HEK293T (cell line): ENCODE measurements at places on chromosomes 4 and X.

DNA sequence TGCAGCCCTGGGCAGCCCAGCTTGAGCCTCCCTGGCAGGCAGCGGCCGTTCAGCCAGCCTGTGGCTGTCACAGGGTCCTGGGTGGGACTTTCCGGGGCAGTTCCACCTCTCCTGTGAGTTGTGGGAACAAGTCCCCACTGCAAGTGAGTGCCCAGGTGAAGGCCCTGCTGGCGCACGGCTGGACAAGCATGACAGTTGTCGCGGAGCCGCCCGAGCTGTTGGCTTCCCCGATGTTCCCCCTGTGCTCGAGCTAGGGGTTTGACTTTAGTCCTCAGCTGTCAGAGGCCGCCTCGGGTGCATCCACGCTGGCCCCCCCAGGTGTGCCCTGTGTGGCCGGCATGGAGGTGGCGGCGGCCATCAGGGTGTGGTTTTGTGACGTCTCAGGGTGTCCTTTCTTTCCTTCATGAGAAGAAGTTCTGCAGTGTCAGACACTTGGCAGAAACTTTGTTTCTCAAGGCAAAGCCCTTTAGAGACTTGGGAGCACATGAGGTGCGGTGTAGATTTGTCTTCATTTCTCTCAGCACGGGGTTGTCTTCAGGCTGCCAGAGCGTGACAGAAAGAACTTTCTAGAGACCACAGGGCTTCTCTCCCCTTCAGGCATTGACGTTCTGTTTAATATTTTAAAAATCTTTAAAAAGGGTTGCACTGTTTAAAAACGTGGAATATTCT, 69.4 kb upstream of the HGFAC start:
- no peak for DNase-seq

DNA sequence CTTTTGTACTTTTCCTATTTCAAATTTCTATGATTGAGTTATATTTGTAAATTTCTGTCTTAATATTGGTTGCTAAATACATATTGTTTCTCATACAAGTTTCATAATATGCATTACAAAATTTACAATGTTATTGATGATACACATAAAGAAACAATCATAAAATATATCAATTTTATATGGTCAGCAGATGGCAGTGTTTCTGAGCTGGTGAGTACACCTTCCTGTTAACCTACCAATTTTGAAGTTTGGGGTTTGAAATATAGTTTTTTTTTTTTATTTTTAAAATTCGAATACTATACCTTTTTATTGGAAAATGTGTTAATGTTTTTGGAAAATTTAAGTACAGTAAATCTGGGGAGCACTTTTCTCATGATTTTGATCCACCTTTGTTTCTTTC, 1953.1 kb upstream of the ADGRL3 start:
- no peak for DNase-seq

- DNase-seq: no peak
Observed at GRCh38 chr4:31613946-31614623, 893.9 kb downstream of the PCDH7 start.

- DNase-seq: no peak
Observed at GRCh38 chr4:3412257-3413020, 29.3 kb upstream of the HGFAC start.

DNA sequence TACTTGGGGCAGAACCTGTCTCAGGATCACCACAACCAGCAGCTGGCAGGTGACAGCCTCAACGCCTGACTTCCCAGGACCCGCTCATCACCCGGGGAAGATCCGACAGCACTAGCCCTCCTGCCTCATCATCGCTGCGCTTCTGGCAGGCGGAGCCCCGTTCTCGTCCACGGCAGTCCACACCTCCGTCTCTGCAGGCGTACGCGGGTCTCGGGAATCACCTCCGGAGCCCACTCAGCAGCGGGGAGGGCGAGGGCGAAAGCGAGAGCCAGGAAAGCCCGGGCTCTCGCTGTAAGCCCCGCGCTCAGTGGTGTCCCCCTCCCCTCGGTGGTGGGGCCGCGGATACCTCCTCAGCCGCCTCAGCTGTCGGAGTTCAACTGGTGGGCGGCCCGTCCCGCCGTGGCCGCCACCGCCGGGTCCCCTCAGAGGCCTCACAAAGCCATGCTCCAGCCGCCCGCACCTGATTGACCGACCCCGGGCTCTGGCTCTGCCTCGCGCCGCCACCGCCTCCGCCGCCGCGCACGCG, 518 bp upstream of the CNKSR2 start:
- no peak for DNase-seq

DNA sequence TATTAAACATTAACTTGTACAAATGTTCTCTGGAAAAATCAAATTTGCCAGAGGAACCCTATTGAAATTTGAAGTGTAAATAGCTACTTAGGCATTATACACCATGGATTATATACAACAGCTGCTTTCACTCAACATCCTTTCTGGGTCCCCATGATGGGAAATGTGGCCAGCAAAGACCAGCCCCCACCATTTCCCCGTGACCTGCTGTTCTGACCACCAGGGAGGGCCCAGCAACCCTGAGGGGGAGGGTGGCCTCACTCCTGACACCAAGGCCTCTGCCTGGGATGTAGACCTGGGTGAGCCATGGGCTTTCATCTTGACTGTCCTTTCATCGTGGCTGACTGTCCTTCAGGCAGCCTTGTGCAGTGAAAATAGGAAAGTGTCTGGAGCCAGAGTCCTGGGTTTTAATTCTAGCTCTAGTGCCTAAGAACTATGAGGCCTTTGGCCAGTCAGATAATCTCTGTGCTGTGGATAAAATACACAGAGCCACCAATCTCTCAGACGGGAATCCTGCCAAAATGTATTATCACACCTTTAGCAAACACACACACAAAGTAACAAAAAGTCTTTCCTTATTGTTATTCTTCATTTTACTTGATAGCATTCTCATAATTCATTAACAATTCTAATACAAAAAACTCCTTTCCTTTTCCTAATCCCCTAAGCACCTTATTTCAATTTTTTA, 45.1 kb downstream of the NR3C2 start:
- no peak for DNase-seq
